ENCODE measurements at places on chromosomes 4 and X.

DNA sequence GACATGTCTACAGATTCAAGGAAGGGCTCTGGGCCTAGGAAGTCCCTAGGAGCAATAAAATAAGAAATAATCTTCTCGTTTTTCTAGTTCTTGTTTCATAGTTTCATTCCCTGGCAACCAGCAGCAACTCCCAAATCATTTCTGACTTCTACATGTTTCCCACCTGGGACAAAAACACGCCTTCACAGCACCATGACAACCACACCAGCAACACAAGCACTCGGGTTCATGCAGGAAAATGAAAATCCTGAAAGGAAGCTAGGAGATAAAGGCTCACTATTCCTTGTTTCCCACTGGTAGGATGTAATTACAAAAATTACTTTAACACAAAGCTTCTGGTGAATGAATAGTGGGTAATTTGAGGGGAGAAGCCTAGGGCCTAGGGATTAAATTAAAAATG, 158.9 kb downstream of the ADAMTS3 start:
- DNase-seq: no peak

DNA sequence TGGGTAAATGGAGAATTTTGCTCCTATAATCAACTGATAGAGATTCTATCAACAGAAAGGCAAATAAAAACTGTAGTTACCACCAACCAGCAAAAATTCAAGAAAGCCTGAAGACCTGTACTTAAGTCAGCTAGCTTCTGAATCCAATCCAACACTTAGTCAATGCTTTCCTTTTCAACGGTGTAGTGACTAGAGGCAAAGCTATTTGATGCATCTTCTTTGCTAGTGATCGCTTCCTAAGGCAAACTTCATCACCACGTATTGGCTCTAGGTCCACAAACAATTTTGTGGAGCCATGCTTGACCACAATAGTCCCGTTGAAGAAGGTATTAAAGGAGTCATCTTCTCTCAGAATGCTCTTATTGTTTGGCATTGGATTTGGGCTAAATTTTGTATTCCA, 25.0 kb upstream of the UBA6 start:
- no peak for DNase-seq

DNA sequence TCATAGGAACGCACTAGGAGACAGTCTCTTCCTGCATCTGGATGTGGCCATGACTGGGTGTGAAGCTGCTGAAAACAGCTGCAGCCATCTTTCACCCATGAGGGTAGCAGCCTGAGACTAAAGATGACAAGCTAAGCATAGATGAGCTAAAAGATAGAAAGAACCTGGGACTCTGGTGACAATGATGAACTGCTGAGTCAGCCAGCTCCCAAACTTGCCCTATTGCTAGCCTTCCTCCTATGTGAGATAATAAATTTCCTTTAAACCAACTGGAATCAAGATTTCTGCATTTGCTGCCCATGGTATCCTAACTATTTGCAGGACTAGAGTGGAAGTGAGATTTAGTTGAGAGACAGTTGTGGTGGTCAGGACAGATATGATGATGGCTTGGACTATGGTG, 21.0 kb upstream of the PI4K2B start:
- DNase-seq: no peak

- no peak for DNase-seq
Measured at GRCh38 chrX:152646961-152647360, 9.3 kb downstream of the GABRQ start.

GRCh38 chr4:160110891-160111290, 1008.0 kb downstream of the RAPGEF2 start:
- no peak for DNase-seq

- peak; percentile 67 for DNase-seq
Measured at GRCh38 chr4:71186566-71187403, 152.0 kb upstream of the SLC4A4 start.

DNA sequence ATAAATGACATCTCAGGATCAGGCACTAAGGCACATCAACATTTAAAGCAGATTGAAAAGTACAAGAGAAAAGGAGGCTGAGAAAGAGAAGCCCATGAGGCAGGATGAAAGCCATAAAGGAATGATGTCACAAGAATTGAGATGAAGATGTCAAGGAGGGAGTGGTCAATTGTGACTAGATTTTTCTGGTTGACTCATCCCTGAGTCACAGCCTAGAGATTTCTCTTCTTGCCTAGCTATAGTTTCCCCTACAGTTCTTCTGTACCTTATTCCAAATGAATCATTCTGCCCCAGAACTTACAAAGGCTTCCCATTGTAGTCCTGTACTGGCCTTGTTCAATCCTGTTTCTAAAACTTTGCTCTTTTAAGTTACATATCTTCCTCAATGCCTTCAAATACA, 3.4 kb upstream of the USP53 start:
- DNase-seq: no peak

Data from NCI-H510A (cell line).